ENCODE measurements at places on chromosomes 7 and 10.

DNA sequence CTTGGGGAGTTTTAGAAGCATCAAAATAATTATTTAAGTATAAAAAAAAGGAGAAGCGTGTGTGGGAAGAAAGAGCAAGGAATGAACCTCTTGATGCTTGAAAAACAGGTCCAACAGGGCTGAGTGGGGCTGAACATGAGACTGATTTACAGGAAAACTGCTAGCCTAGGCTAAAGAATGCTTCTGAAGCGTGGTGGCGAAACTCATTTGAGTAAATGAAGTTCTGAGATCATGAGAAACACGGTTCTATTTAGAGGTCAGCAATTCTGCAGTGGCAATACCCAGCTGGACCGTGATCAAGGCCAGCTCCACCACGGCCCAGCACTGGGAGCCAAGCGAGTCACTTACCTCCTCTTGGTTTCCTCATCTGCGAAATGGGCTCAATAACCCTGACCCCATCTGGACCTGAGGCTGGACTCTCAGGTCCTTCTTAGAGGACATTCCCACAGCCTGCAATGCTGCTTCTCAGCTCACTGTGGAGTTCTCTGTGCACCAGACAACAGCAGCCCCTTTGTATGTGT is 140.1 kb upstream of the ADAM12 start:
- DNase-seq = no peak

- no peak for DNase-seq
Observed at GRCh38 chr7:90207956-90208355, 3.6 kb upstream of the STEAP2 start.

GRCh38 chr7:134962270-134962780 is 24.0 kb upstream of the AGBL3 start:
- no peak for DNase-seq

- DNase-seq = no peak
Observed at GRCh38 chr10:97211229-97211628, 25.5 kb upstream of the SLIT1 start.

DNA sequence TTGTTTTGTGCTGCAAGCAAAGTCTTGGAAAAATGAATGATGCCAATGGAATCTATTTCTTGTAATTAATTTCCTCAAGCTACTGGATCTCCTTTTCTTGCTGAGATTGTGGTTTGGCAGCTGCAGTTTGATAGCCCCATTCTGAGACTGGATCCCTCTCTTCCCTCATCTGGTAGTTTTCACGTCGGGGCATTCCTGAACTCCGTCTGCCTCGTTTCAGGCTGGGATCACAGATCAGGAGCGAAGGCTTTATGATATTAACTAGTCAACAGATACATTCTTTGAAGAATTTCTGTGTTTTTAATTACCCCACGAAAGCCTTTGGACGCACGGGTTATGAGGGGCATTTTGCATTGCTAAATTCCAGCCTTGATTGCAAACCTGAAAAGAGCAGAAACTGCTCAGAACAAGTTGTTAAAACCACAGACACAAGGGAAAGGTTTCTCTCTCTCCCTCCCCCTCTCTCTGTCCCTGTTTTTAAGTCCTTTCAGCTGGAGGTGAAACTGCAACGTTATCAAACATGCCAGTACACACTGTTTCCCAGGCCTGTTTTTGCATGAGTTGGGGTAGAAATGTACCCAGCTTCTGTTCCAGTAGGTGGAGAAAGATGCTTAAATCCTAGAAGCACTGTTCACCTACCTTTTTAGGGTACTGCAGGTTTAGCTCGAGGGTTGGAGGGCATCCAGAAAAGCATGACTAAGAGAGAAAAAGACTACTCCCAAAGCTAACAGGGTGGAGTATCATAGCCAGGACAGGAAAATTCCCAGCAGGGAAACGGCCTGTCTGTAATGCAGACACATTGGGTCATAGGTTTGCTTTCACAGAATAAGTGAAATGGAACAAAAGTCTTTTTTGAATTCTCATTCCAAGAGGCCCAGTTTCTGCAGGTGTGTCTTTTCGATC is 124.3 kb downstream of the CUX1 start:
- peak; percentile 23 for DNase-seq
